ENCODE measurements at places on chromosomes 11 and 22.

- DNase-seq = no peak
Measured at GRCh38 chr11:68160100-68160695, 39.0 kb upstream of the CHKA start.

- peak; percentile 61 for DNase-seq
Measured at GRCh38 chr11:128711136-128711535, 17.3 kb downstream of the FLI1 start.

DNA sequence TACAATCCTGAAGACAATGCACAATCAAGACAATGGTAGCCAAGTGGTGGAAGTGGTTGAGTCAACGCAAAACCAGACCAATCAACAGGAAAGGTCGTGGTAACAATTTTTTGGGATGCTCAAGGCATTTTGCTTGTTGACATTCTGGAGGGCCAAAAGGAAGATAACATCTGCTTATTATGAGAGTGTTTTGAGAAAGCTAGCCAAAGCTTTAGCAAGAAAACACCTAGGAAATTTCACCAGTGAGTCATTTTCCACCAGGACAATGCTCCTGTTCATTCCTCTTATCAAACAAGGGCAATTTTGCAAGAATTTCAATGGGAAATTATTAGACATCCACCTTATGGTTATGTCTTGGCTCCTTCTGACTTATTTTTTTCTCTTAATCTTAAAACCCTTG, 1932.2 kb upstream of the RAG2 start:
- DNase-seq = no peak

GRCh38 chr11:6371825-6372224, 18.4 kb upstream of the SMPD1 start:
- DNase-seq = no peak

DNA sequence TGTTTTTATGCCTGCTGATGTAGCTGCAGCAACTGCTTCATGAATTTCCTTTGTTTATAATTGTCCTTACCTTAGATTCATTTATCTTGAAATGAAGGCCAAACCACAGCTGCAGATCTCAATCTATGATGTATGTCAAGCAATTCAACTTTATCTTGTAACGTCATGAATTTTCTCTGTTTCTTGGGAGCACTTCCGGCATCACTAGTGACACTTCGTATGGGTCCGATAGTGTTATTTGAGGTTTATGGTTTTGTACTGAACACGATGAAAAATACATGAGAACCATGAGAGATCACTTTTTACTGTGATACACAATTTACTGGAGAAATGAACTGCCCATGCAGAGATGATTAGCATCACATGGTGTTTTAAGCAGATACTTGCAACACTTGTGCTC, 98.5 kb downstream of the CSTPP1 start:
- no peak for DNase-seq

DNA sequence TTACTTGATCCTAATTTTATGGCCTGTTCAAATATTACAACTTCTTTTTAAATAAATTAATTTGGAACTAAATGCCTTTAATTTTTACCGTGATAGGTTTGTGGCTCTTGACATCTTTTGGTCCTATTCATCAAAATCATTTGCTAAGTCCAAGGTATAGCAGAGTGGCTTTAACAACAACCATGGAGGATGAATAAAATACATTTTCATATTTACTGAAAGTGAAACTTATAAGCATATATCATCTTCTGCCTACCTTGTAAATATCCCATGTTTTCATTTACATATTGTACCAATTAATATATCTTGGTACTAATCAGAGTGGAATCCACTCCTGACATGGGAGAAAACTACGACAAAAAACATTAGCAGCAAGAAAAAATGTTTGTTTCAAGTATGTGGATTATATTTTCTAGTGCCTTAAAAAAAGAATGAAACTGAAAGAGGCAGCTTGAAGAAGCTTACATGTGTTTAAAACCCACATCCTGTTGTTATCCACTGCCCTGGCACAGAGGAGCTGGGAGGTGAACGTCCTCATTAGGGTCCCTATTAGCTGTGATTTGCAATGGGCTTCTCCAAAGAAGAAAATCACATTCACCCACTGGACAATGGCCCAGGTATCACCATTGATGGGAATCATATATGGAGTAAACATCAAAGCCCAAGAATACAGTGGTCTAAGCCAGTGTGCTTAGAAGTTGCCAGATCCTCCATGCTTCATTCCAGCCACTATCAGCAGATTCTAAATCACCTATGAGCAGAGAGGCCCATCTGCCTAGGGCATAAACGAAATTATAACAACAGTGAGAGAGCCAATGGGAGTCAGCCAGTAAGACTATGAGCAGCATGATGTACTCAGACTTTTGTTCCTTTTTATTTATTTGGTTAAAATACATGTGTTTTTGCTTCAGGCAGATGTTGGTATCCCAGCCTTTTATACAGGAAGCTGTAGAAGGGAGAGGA, 84.7 kb downstream of the MAML2 start:
- no peak for DNase-seq

- DNase-seq = no peak
Measured at GRCh38 chr11:2129308-2129698, 9.9 kb downstream of the IGF2 start.

- no peak for DNase-seq
Measured at GRCh38 chr11:20949585-20949984, 280.2 kb downstream of the NELL1 start.

DNA sequence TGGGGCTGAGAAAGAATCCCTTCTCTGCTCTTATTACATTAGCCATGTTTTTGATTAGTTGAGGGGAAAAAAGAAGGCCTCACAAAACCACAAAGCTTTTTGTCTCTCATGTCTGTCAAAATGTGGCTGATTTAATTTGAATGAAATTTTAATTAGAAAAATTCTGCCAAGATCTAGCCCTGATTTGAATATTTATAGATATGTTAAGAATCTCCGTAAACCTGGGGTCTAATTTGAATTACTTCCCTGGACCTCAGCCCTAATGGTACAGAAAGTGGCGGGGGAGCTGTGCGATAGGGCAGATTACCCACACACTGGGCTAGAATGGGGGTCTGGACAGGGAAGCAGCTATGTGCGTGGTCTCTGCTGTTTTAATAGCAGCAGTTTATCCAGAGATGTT, 141.3 kb upstream of the TTC12 start:
- DNase-seq = no peak

- no peak for DNase-seq
Measured at GRCh38 chr11:87391496-87391895, 353.8 kb downstream of the TMEM135 start.

GRCh38 chr11:121323046-121323607, 30.6 kb downstream of the SC5D start:
- DNase-seq = no peak

- no peak for DNase-seq
Measured at GRCh38 chr11:91241226-91241625, 983.4 kb upstream of the FAT3 start.

GRCh38 chr11:59078435-59078834, 7.7 kb upstream of the GLYATL1B start:
- DNase-seq = no peak

- peak; percentile 6 for DNase-seq
Measured at GRCh38 chr11:116379185-116379828, 393.5 kb downstream of the BUD13 start.

DNA sequence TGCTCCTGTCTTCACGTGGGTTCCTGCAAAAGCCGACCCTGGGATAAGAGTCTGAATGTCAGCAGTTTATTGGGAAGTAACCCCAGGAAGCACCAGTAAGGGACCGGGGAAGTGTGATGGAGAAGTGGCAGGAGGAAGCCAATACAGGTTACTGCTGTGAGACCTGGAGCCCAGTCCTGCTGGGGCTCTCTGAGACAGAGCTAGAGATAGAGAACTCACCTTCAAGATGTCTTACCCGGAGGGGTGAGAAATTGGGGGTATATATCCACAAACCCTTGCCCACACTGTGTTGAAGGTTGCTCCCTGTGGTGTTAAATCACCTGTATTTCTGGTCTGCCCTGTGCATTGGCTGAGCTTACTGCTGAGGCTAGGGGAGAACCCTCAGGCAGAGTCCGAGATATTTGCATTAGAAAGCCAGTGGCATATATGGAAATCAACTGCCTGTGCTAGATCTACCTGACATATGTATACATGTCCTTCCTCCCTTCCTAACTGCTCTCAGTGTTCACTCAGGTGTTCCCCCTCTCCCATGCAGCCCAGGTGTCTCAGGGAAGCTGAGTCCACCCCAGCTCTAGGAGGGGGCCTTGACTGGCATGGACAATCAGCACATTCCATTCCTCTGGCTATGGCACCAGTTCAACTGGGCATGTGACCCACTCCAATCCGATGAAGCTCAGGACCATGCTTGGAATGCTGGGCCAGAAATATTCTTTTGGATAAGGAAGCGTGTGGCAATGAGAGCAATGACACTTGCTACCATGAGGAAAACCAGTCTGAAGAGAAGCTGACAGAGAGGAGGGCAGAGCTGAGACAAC, 6.8 kb upstream of the MICAL2 start:
- no peak for DNase-seq

DNA sequence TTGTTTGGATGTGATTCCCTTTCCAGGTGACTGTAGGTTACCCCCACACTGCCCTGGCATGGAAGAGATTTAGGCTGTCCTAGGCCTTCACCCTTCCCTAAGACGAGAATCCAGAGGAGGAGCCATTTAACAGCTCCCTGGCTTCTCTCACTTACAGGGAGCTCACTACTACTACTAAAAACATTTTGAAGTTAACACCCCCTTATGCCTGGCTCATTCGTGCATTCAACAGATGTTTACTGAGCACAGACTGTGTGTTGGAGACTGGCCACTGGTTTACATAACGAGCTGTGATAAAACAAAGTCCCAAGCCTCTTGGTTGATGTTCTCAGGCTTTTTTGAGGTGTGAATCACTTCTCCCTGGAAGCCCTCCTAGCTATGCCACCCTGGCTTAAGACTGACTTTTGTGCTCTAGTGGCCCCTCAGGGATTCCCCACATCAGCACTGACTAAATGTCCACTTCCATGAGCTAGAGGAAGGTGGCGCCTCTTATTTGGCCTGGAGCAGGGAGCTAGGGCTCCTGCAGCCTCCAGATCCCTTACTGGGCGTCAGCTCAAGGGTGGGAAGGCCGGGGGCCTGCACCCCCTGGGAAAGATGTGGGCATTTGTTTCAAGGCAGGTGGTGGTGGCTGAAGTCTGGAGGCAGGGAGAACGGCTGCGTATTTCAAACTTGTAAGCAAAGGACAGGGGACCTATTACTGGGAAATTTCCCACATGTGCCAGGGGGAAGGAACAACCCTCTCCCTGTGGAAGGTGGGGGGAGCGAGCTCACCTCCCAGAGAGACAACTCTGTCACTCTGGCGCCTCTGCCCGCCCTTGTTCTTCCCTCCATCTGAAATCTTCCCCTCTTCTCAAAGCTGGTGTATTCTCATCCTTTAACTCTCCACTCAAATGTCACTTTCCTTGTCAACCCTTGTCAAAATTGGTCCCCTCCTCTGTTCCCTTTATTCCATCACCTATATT, 19.4 kb upstream of the MALAT1 start:
- peak; percentile 49 for DNase-seq

DNA sequence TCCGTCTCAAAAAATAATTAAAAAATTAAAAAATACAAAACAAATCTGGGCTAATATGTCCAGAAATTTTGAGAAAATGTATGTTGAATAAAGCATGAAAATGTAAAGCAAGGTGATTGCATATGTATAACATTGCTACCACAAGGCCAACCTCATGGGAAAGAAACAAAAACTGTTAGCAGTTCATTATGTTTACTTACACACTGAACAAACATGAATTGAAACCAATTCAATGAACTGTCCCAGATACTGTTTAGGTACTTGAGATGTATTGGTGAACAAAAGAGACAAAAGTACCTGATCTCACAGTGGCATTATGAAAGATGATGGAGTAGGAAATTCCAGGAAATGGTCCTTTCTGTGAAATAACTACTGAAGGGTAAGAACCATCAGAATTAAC, 43.8 kb upstream of the IGLL5 start:
- no peak for DNase-seq

GRCh38 chr11:47987781-47988180, 7.4 kb downstream of the PTPRJ start:
- DNase-seq = no peak

DNA sequence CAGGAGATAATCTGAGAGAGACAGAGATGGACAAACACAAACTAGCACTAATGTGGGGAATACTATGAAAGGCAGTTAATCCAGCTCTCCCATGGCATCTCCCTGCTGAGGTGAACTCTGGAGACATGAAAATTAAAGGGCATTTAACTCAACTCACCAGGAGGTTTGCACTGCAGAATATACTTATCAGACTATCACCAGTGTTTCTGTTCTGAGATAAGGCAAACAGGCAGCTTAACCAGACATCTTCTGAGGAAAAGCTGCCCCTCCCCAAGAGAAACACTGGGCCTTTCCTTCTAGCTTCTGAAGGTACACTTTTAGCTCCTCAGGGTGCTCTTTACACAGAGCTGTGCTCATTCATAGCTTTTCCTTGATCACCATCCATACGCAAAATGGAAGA, 85.5 kb downstream of the AMBRA1 start:
- no peak for DNase-seq

DNA sequence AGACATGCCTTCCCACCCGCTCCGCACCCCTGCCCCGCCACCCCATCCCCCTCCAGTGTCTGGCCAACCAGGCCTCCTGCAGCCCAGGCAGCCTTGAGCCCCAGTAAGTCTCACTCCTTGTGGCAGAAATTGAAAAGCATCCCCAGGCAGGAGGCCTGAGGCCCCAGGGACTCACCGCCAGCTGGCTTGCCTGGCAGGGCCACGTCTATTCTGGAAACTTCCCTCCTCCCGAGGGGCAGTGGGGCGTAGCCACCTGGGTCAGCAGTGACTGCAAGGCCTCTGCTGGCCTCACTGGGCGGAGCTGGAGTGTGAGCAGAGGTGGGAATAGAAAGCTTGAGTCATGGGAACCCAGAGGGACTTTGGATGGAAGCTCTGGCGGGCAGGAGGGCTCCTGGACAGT, 26.3 kb downstream of the ANO1 start:
- no peak for DNase-seq

- no peak for DNase-seq
Measured at GRCh38 chr11:65639623-65640482, 2.0 kb downstream of the SIPA1 start.

GRCh38 chr22:47606426-47606825, 844.0 kb downstream of the TBC1D22A start:
- no peak for DNase-seq
